AG08395 (cell line): ENCODE measurements at places on chromosomes 5 and 9.

GRCh38 chr9:132862533-132862932 lies 15.6 kb downstream of the AK8 start:
- DNase-seq: no peak

- no peak for DNase-seq
These were observed 42.0 kb upstream of the ALDH1B1 start for GRCh38 chr9:38350529-38350928.

DNA sequence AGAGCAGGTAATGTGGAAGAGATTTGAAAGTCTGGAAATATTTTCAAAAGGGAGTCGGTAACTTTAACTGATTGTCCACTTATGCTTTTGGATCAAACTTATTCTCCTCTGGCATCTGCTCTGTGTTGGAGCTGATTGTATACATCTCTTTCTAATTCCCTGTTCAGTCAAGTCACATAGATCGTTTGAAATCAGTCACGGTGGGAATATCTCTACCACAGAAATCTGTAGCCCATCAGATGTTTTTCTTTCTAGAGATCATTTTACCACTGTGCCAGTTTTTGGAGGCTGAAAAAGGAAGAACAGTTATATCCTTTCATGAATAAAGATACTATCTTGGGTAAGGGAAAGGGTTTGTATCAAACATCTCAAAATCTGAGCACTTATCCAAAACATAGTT lies 1853.3 kb downstream of the EFNA5 start:
- no peak for DNase-seq

DNA sequence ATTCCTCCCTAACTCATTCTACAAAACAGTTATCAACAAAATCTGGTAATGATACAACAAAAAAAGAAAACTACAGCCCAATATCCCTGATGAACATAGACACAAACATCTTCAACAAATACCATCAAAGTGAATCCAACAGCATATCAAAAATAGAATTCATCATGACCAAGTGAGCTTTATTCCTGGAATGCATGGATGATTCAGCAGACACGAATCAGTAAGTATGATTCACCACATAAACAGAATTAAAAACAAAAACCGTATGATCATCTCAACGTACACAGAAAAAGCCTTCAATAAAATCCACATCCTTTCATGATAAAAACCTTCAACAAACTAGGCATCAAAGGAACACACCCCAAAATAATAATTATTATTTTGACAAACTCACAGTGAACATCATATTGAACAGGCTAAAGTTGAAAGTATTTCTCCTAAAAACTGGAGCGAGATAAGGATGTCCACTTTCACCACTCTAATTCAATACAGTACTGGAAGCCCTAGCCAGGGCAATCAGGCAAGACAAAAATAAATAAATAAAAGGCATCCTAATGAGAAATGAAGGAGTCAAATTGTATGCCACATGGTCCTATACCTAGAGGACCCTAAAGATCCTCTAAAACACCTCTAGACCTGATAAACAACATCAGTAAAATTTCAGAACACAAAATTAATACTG lies 305.1 kb upstream of the RGMB start:
- peak; percentile 52 for DNase-seq

DNA sequence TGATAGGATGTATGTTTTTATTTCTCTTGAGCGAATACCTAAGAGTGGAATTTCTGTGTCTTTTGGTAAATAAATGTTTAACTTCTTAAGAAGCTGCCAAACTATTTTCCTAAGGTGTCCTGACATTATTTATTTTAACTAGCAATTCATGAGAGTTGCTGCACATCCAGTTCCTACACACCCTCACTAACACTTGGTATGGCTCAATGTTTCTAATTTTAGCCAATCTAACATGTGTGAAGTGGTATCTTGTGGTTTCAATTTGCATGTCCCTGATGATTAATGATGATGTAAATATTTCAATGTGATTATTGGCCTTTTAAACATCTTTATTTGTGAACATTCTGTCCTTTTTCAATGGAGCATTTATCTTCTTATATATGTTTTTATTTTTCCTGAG lies 2095.5 kb upstream of the C9orf72 start:
- DNase-seq: no peak

- no peak for DNase-seq
These were observed 12.2 kb upstream of the MEGF9 start for GRCh38 chr9:120726484-120726883.

GRCh38 chr9:20125727-20126126 lies 336.9 kb upstream of the SLC24A2 start:
- DNase-seq: no peak
